ENCODE measurements at places on chromosomes 4 and X.

- DNase-seq = no peak
These were observed 28.0 kb downstream of the RBM47 start for GRCh38 chr4:40601641-40602040.

GRCh38 chr4:62550121-62550520 lies 1350.0 kb downstream of the ADGRL3 start:
- no peak for DNase-seq

DNA sequence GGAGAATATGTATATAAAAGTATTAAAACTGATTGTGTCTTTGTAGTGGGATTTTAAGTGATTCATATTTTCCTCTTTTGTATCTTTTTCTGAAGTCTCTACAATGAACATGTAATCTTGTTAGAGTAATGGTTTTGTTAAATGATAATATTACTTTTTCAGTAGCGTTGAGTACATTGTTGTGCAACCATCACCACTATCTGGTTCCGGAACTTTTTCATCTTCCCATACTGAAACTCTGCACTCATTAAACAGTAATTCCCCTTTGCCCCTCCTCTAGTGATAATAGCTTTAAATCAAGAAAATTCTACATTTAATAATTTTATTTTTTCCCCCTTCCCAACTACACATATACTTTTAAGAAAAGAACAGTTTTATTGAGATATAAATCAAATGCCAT lies 23.3 kb downstream of the SHROOM3 start:
- DNase-seq = no peak

- DNase-seq = no peak
These were observed 855 bp downstream of the GPRASP2 start for GRCh38 chrX:102712981-102713625.

DNA sequence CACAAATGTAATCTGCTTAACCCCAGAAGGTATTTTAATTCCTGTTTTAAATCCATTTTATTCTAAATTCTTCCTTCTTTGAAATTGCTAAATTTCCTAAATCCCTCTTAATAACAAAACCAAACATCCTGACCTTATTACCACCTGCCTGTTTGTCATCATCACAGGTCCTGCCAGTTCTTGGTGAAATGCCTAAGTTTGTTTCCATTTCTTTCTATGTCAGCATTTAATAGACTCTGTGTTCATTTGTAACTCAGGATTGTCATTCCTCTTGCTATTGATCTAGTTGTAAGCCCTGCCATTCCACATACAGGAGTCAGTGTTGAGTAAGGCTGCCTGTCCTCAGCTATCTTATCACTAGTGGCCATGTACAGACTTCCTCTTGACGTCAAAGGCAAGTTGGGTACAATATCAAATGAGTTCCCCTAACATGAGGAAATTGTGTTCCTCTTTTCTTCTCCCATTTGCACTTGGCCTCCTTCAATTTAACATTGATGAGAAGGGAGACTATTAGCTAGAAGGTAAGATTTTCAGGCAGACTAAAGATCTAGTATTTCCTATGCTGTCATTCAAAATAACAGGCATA lies 440.1 kb downstream of the AFF2 start:
- no peak for DNase-seq

GRCh38 chrX:149161435-149162088 lies 343.5 kb downstream of the IDS start:
- no peak for DNase-seq

DNA sequence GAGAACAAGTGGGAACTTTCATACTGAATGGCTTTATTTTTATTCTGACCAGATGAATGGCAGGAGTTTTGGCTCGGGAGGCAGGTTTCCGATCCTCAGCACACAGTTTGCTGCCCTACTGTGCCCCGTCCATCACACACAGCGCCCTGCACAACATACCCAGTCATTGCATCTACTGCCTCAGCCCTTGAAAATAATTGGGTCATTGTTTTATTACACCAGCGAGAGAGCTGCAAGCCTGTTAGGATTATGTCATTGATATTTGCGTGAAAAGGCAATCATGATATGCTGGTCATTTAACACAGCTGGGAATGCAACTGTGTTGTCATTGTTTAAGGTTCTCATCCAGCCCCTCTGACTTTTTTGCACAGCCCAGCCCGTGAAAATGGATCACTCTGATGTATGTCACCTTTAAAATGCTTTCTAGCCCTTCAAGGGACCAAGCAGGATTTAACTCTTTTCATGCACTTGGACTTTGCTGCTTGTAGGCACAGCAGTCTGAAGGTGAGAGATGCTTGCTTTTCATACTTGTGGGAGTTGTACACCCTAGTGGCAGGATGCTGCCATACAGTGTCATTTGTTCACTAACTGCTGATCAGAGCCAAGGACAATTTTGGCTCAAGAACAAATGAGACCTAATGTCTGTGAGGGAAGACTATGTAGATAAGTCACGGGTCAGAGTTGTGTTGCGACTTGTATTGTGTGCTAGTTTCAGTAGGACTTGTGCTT lies 62.3 kb downstream of the RTL9 start:
- no peak for DNase-seq

DNA sequence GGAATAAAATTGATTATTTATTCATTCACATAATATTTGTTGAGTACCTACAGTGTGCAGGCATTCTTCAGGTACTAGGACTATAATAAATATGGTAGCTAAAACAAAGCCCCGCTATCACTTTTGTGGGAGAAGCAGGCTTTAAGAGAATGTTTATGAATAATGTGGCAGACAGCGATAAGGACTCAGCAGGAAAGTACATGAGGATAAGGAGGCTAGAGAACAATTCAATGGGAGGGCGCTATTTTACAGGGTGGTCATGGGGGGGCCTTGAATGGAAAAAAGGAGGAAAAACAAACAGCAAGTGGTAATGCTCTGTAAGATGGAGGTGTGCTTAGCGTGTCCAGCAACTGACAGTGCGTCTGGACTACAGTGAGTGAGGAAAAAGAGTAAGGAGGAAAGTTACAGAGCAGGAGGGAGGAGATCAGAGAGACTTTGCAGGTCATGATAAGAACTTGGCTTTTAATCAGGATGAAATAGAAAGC lies 264.2 kb upstream of the ETNPPL start:
- no peak for DNase-seq

DNA sequence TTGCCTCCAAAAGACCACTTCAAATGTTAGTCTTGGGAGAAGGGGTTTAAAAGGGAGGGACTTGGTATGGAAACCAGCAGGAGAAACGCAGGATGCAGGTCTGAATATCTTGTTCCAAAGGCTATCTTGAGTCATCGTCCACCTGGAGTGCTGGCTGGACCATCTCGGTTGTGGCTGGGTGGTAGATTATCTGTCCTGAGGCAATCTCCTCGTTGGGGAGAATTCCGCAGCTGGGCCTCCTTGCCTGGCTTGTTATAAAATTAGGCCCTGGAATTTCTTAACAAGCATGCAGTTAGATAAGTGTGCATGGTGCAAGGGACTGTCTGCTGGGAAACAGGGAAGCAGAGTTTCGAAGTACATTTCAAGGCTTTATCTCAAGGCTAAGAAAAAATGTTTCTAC lies 2045.7 kb upstream of the TENM3 start:
- no peak for DNase-seq

DNA sequence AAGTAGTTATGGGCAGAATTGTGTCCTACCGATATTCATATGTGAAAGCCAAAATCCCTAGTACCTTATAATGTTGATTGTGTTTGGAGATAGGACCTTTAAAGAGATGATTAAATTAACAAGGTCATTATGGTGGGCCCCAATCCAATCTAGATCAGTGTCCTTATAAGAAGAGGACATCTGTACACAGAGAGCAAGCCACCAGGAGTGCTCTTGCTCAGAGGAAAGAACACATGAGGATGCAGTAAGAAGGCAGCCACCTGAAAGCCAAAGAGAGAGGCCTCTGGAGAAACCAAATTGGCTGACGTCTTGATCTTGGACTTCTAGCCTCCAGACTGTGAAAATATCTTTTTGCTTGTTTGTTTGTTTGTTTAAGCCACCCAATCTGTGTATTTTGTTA lies 1290.8 kb upstream of the PABPC4L start:
- no peak for DNase-seq

GRCh38 chr4:170398218-170398617 lies 308.5 kb upstream of the AADAT start:
- DNase-seq = no peak
